ENCODE measurements at places on chromosomes 2 and 18.

DNA sequence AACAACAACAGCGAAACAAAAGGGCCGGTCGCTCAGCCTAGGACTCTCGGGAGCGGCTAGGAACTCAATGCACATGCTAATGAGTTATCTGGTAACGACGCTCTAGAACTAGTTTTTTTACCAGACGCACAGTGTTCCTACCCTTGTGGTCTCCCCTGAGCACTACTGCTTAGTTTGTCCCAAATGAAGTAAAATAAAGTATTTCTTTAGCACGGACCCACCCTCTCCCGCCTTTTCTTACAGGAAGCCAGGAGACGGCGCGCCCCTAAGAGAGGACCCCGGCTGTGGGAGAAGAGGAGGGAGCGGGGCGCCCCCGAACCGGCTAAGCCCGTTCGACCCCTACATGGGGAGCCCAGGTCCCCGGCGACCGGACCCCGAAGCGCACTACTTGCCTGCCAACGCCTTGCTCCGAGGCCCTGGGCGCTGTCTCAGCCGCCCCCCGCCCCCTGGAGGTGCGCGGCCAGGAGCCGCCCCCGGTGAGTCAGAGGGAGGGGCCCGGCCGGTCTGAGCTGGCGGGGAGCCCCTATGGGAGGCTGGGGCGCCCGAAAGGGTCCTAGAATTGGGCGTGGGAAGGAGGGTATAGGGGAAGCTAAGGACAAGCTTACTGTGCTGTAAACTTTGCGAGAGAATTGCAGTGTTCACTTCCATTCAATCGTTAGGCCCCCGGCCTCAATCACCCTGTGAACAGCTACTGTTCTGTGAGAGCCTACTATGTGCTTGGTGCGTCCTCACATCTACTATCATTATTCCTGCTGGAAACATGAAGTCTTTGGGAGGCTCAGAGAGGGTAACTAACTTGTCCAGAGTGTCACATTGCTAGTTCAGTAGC is 3.6 kb upstream of the CAPG start:
- no peak for DNase-seq

DNA sequence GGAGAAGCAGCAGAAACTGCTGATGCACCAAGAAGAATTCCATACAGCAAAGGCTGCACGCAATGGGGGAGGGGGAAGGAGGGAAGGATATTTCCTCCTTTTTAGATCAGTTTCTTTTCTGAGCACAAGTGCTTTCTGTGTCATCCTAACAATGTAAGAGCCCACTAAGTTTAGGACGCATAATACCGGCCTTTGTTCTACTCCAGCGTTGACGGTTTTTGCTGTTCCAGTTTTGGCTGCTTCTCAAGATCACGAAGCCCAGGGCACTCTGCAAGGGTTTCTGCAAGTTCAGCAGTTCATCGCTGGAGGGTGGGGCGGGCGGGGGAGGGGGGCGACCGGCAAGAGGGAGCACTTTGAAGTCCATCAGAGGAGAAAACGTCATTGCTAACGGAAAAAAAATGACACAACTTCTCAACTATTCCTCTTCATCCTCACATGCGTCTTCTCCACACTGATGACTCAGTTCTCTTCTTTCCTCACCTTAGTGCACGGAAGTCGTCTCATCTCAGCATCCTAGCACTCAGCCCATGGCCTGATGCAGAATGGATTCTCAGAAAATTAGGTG is 8.7 kb downstream of the FAM178B start:
- DNase-seq, result no peak

GRCh38 chr2:239294571-239295054 is 106.2 kb downstream of the HDAC4 start:
- no peak for DNase-seq

GRCh38 chr2:33404321-33404720 is 72.1 kb upstream of the RASGRP3 start:
- DNase-seq, result no peak

DNA sequence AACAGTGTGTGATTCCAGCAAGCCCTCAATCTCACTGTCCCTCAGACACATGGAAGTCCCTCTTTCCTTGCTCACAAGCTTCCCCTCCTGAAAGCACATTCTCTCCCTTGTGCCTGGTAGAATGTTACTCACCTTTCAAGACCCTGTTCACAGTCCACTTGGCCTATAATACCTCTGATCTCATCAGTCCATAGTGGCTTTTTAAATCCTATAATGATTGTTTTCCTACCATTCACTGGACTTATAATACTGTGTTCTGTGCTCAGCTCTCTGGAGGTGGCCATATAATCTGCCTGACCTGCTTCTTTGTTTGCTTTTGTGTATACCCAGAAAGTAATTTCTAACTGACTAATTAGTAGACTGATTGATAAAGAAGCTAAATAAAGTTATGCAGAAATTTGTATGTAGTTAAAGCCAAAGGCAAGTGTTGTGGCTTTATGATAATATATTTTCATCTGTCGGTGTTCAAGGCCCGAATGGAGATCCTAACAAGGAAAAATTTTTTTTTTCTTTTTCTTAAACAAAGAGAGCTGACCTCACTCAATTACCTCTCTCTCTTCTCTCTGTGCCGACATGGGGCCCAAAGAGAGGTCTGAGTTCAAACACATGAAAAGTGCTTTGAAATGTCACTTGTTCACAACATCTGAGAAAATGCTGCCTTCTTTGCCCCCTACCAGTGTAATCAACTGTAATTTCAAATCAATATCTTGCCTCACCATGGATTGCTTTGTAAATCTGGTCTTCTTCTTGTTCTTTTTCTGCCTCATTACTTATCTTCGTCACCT is 1033.0 kb upstream of the PIK3C3 start:
- DNase-seq, result no peak

Data from forelimb muscle (tissue), 1 donor.